ENCODE measurements at places on chromosomes 6 and 20. TPM values are rescaled to one million over a fixed set of nuclear protein-coding genes. Genes with fewer than 3 reads are reported as not detected.

Gene NOX3
- total RNA-seq: not detected

Gene MUC22
- not detected for total RNA-seq

Gene CPNE5
- 0.18 TPM for total RNA-seq

Gene TM9SF4
- 20.0 TPM for total RNA-seq

Gene SIRPB1
- not detected for total RNA-seq

Gene GLO1
- 79.1 TPM for total RNA-seq

Gene NT5E
- total RNA-seq: 67.2 TPM

Gene GSTA2
- total RNA-seq: not detected

Gene LMBRD1
- total RNA-seq: 47.6 TPM

Gene FLRT3
- 0.54 TPM for total RNA-seq

Gene PTCRA
- not detected for total RNA-seq

Gene KHDC1L
- total RNA-seq: not detected

Gene COL12A1
- 342 TPM for total RNA-seq

Gene PHACTR3
- total RNA-seq: not detected
